Testis (tissue), 5 donors: ENCODE measurements at places on chromosomes 7 and 10. TPM values are rescaled to one million over a fixed set of nuclear protein-coding genes. Genes with fewer than 3 reads are reported as not detected.

GRCh38 chr10:3350205-3350604 is 177.6 kb upstream of the PITRM1 start:
- no peaks in the 10 kb centered on the region for H3K27me3 ChIP-seq
- H3K36me3 ChIP-seq = no peaks in the 10 kb centered on the region
- H3K4me3 ChIP-seq = no peak overlapping the region
- H3K27ac ChIP-seq = no peak overlapping the region
- no peak for DNase-seq

GRCh38 chr7:11009631-11010030 is 36.0 kb downstream of the PHF14 start:
- H3K36me3 ChIP-seq = no peaks in the 10 kb centered on the region
- DNase-seq = no peak
- H3K27me3 ChIP-seq = no peaks in the 10 kb centered on the region
- no peak overlapping the region for H3K27ac ChIP-seq
- H3K4me3 ChIP-seq = no peak overlapping the region
- no peaks in the 10 kb centered on the region for H3K4me1 ChIP-seq

- no peak overlapping the region for H3K27ac ChIP-seq
- H3K4me3 ChIP-seq = no peak overlapping the region
- H3K4me1 ChIP-seq = no peaks in the 10 kb centered on the region
- no peaks in the 10 kb centered on the region for H3K27me3 ChIP-seq
- H3K36me3 ChIP-seq = no peaks in the 10 kb centered on the region
Observed at GRCh38 chr7:85685901-85686300, 499.0 kb upstream of the SEMA3D start.

- no peaks in the 10 kb centered on the region for H3K36me3 ChIP-seq
- H3K4me1 ChIP-seq = peaks cover 6% of the 10 kb centered on the region
- no peak overlapping the region for H3K27ac ChIP-seq
- H3K4me3 ChIP-seq = no peak overlapping the region
- no peak for DNase-seq
- no peaks in the 10 kb centered on the region for H3K27me3 ChIP-seq
Observed at GRCh38 chr10:61978965-61979364, 77.5 kb downstream of the ARID5B start.

DNA sequence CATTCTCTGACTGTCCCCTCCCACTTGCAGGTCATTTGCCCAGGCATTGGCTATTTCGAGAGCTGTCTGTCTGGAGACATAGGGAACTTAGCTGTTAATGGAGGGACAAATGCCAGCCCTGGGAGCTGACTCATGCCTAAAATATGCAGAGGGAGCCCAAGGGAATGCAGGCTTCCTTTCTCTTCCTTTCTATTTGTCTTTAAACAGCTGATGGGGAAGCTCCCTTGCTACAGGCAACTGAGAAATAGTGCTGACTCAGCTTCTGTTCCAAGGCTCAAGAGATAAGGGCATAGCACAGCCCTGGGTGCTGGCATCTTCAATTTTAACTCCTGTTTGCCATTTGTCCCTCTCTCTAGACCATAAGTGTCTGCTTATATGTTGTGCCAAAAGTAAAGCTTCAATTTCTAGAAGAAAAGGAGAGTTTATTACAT is 82.7 kb upstream of the C1GALT1 start:
- no peaks in the 10 kb centered on the region for H3K27me3 ChIP-seq
- DNase-seq = peak; percentile 86
- H3K27ac ChIP-seq = no peak overlapping the region

- peak; percentile 63 for DNase-seq
- H3K4me3 ChIP-seq = no peak overlapping the region
- H3K27me3 ChIP-seq = no peaks in the 10 kb centered on the region
Observed at GRCh38 chr7:28298870-28299518, 113.3 kb upstream of the CREB5 start.

- H3K4me1 ChIP-seq = peaks cover 36% of the 10 kb centered on the region
- H3K27ac ChIP-seq = peak overlapping the region; percentile 99
- no peaks in the 10 kb centered on the region for H3K27me3 ChIP-seq
- DNase-seq = peak; percentile 75
- no peaks in the 10 kb centered on the region for H3K36me3 ChIP-seq
Observed at GRCh38 chr10:3783682-3784432, 1.2 kb downstream of the KLF6 start.

GRCh38 chr7:149884541-149884940 is 10.8 kb downstream of the ATP6V0E2 start:
- no peak overlapping the region for H3K4me3 ChIP-seq
- H3K4me1 ChIP-seq = peaks cover 24% of the 10 kb centered on the region
- DNase-seq = no peak
- no peak overlapping the region for H3K27ac ChIP-seq

GRCh38 chr7:75966190-75966961 is 28.0 kb downstream of the TMEM120A start:
- peak overlapping the region; percentile 83 for H3K27ac ChIP-seq
- no peaks in the 10 kb centered on the region for H3K36me3 ChIP-seq
- H3K27me3 ChIP-seq = no peaks in the 10 kb centered on the region
- no peak overlapping the region for H3K4me3 ChIP-seq
- peaks cover 55% of the 10 kb centered on the region for H3K4me1 ChIP-seq

GRCh38 chr10:23294638-23295247 is 49.9 kb downstream of the C10orf67 start:
- no peaks in the 10 kb centered on the region for H3K36me3 ChIP-seq
- no peak for DNase-seq
- H3K4me3 ChIP-seq = no peak overlapping the region
- no peaks in the 10 kb centered on the region for H3K4me1 ChIP-seq
- H3K27ac ChIP-seq = no peak overlapping the region
- no peaks in the 10 kb centered on the region for H3K27me3 ChIP-seq

- H3K4me3 ChIP-seq = no peak overlapping the region
- H3K27ac ChIP-seq = no peak overlapping the region
- no peaks in the 10 kb centered on the region for H3K4me1 ChIP-seq
- H3K27me3 ChIP-seq = no peaks in the 10 kb centered on the region
Observed at GRCh38 chr10:67331121-67331910, 364.7 kb downstream of the CTNNA3 start.

DNA sequence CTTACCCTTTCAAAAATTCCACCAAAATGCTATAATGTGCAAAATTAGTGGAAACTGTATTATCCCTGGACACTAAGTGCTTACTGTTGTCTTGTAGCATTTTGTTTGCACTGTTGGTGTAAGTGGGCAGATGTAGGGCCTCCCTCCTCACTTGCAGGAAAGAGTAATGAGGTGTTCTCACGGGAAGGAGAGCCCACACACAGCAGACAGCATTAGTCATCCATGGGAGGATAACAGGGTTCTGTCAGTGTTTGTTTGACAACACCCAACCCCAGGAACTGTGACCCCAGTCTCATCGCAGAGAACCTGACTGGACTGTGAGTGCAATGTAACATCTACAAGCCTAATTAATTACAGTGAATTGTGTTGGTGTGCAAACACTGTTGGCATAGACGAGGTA is 58.7 kb upstream of the VSTM2A start:
- no peak overlapping the region for H3K4me3 ChIP-seq
- no peak for DNase-seq
- no peaks in the 10 kb centered on the region for H3K27me3 ChIP-seq
- no peaks in the 10 kb centered on the region for H3K4me1 ChIP-seq

DNA sequence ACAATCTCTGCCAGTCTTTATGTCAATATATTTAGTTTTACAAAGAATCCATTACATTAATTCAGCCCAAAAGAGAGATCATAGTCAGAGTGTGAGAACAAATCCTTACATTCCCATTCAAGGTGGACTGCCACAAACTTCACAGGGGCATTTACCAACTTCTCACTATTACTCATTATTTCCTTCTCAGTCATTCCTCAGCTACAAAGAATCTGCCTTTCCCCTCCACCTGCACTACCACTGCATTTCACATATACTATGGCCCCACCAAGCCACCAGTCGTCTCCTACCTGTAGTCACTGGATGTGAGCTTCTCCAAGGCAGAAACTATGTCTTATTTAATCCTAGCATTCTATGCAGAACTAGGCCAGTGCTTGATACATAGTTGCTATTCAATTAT is 94.3 kb downstream of the USP6NL start:
- H3K4me3 ChIP-seq = no peak overlapping the region
- peak overlapping the region; percentile 48 for H3K27ac ChIP-seq
- H3K4me1 ChIP-seq = peaks cover 22% of the 10 kb centered on the region
- H3K27me3 ChIP-seq = no peaks in the 10 kb centered on the region

DNA sequence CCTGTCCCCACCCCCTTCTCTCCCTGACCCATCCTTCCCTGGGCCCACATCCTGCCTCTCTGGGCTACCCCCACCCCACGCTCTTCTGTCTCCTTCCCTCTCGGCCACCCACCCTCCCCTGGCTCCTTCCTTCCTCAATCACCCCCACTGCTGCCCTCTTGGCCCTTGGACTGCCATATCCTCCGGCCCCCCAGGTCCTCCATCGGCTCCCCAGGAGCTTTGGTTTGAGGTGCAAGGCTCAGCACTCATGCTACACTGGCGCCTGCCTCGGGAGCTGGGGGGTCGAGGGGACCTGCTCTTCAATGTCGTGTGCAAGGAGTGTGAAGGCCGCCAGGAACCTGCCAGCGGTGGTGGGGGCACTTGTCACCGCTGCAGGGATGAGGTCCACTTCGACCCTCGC is 10.9 kb downstream of the EPHB6 start:
- no peak overlapping the region for H3K4me3 ChIP-seq
- H3K4me1 ChIP-seq = no peaks in the 10 kb centered on the region
- H3K27ac ChIP-seq = no peak overlapping the region
- H3K27me3 ChIP-seq = no peaks in the 10 kb centered on the region

- peaks cover 3% of the 10 kb centered on the region for H3K4me1 ChIP-seq
- H3K4me3 ChIP-seq = no peak overlapping the region
- no peaks in the 10 kb centered on the region for H3K36me3 ChIP-seq
- H3K27ac ChIP-seq = peak overlapping the region; percentile 54
Observed at GRCh38 chr7:47293884-47294555, 287.9 kb downstream of the TNS3 start.

DNA sequence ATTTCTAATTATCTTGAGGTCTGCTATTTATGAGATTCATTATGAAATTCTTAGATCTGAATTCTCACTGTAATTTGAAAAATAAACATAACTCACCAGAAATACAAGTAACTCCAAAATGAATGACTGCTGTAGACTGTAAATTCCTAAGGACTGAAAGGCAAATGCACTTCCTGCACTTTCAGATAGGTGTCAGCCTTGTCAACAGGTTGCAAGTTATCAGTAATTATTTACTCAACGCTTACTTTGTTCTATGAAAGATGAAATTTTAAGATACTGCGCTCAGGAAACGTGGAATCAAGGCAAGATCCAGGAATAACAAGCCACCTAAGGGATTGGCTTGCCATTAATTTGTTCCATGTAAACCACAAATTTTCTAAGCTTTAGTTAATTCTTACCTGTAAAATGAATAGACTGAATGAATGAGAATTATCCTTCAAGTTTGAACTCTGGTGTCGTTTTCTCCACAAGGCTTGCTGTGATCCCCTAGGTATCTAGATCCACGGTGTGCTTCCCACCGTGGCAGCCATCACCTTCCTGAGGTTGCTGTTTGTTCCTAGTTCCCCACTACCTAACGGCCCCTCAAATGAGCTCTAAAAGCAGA is 12.6 kb downstream of the DHX32 start:
- H3K27ac ChIP-seq = no peak overlapping the region
- H3K36me3 ChIP-seq = no peaks in the 10 kb centered on the region
- no peaks in the 10 kb centered on the region for H3K4me1 ChIP-seq
- no peak overlapping the region for H3K4me3 ChIP-seq

DNA sequence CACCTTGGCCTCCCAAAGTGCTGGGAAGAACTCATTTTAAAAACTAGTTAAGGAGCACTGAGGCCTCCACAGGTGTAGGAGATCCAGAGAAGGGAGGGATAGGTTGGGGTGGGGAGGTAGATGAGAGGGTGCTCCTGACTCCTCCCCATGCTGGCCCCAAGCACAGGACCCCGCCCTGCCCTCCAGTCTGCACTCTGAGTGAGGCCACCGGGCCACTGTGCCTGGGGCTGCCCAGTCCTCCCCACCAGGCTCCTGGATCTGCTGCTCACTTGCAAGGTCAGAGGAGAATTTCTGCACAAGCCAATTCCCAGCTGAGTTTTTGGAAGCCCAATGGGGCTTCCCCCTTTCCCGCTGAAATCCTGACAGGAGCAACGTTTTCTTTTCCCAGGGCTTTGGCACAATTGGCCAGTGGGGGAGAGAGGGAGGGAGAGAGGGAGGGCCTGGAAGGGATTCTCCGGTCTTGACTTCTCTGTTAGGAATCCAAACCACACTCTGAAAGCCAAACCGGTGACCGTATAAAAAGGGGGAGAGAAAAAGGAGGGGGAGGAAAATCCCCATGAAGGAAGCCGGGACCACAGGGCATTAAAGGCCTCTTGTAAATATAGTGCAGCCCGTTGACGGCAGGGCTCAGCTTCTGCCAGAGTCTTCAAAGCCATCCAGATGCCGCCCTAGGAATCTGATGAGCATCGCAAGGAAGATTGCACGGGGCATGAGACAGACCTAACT is 116.2 kb downstream of the SH3PXD2A start:
- no peak overlapping the region for H3K27ac ChIP-seq
- no peak overlapping the region for H3K4me3 ChIP-seq
- peaks cover 16% of the 10 kb centered on the region for H3K4me1 ChIP-seq
- peak; percentile 45 for DNase-seq
- H3K27me3 ChIP-seq = no peaks in the 10 kb centered on the region
- H3K36me3 ChIP-seq = no peaks in the 10 kb centered on the region

DNA sequence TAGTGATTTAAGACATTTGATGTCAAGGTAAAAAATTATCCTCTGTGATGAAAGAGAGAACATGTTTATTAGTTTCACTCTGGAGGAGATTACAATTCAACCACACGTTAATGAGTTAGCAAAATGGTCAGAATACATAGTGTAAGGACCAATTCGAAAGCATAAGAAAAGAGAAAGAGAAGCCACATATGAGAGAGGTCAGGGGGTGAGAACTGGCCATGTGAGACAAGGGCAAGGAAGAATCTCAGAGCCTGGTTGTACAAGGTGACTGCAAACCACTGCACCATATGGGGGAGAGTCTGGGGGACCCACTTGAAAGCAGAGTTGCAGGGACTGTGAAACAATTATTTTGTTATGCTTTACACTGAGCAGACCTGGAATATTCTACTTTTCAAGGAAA is 27.7 kb upstream of the BET1 start:
- H3K4me1 ChIP-seq = no peaks in the 10 kb centered on the region
- no peaks in the 10 kb centered on the region for H3K36me3 ChIP-seq
- no peak overlapping the region for H3K27ac ChIP-seq
- no peak for DNase-seq
- H3K27me3 ChIP-seq = no peaks in the 10 kb centered on the region

The TMEM106B gene
- 49.4 TPM for total RNA-seq

The CNPY4 gene
- total RNA-seq = 14.3 TPM

The GSTO1 gene
- total RNA-seq = 10.0 TPM

The OR2AE1 gene
- not detected for total RNA-seq

The H2BK1 gene
- total RNA-seq = not detected

The NT5C3A gene
- total RNA-seq = 19.5 TPM

The CALHM1 gene
- total RNA-seq = 0.24 TPM

The SNCG gene
- 8.9 TPM for total RNA-seq

The NAT16 gene
- 0.31 TPM for total RNA-seq

The AKAP9 gene
- 69.0 TPM for total RNA-seq
